ENCODE measurements at places on chromosomes 1 and 21. TPM values are rescaled to one million over a fixed set of nuclear protein-coding genes. Genes with fewer than 3 reads are reported as not detected.

Gene HCRTR1
- total RNA-seq = not detected

- DNase-seq = no peak
Measured at GRCh38 chr1:117611121-117611601, 5.3 kb downstream of the TENT5C start.

Gene SYPL2
- 28.9 TPM for total RNA-seq

DNA sequence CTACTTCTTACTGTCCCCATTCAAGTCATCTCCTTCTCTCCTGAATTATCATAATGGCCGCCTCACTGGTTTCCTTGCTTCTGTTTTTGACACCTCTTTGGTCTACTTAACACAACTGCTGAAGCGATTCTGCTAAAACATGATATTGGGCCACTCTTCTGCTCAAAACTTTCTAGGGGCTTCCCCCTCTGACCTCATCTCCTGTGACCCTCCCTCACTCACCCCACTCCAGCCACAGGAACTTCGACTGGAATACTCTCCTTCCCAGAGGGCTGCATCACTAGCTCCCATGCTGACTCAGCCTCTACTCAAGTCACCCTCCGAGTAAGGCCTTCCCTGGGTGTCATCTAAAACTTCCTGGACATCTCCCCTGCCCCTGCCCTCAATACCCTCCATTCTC, 35.7 kb downstream of the NRIP1 start:
- no peak for DNase-seq

Gene KIF17
- 1.5 TPM for total RNA-seq

DNA sequence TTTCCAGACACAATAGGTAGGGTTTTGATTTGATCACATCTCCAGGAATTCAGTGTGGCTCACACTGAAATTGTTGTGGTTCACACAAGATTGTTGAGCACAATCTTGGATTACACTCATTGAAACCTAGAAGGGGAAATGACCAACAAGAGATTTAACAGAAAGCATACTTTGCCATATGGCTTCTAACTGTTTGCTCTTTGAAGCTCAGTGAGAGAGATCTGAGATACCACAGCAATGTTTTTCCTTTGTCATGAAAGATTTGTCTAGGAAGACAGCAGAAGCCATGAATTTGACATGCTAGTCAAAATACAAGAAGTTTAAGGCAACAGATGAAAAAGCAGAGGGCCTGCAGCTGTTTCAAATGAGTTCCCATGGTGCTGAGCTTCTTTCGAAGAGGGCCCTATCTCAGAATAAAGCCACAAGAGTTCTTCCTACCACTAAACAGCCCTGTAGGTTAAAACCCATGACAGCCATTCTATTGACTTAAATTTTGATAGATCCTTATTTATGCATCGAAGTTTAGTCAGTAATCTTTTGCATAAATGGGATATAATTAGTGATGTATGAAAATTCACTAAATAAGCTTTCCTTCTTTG, 650.4 kb downstream of the LTN1 start:
- DNase-seq = no peak

Gene ADGRB2
- 7.7 TPM for total RNA-seq

Gene NCAM2
- 2.8 TPM for total RNA-seq

- no peak for DNase-seq
Measured at GRCh38 chr1:175947771-175948170, 204.4 kb upstream of the TNR start.

GRCh38 chr1:116886291-116886878, 23.3 kb upstream of the PTGFRN start:
- no peak for DNase-seq

- no peak for DNase-seq
Measured at GRCh38 chr1:45395051-45395450, 54.8 kb upstream of the MUTYH start.

Gene FAM151A
- total RNA-seq = 0.22 TPM

GRCh38 chr1:7705048-7705907, 65.8 kb upstream of the VAMP3 start:
- DNase-seq = peak; percentile 72

Gene TOR1AIP2
- 45.5 TPM for total RNA-seq

- no peak for DNase-seq
Measured at GRCh38 chr1:203268901-203269653, 36.2 kb upstream of the BTG2 start.

DNA sequence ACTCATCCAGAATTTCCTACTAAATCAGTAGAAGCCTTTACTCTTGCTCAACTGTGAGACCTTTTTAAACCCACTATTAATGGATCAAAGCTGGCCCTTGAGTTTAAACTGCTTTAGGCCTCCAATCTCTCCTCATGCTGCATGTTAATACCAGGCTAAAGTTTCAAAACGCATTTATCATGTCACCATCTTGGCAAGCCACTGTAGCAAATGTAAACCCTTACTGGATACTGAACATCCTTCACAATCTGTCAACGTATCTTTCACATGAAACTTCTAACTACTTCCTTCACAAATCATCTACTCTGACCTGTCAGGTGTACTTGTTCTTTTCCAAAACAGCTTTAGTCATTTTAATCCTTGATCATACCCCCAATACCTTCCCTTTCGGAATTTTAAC, 3.0 kb downstream of the PAXBP1 start:
- DNase-seq = no peak

DNA sequence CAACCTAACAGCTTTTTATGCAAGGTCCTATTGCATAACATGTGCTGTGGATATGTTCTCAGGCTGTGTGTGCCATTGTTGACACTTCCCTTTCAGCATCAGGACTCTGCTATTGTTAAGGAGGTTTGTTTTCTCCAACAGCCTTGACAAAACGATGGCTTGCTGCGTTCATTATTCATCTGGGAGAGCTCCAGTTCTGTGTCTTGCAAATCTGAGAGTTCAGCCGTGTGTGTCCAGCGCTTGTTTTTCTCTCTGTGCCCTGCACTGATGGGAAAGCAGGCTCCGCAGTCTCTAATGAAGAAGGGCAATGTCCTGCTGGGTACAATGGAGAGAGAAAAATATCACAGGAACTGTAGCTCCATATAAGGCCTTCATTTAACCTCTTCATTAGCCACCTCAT, 63.7 kb downstream of the CLDN17 start:
- DNase-seq = no peak

Gene PLA2G5
- 36.4 TPM for total RNA-seq

Gene MIS18A
- total RNA-seq = 2.6 TPM

Gene PGLYRP4
- not detected for total RNA-seq

GRCh38 chr1:46719689-46720088, 775 bp upstream of the EFCAB14 start:
- DNase-seq = no peak

DNA sequence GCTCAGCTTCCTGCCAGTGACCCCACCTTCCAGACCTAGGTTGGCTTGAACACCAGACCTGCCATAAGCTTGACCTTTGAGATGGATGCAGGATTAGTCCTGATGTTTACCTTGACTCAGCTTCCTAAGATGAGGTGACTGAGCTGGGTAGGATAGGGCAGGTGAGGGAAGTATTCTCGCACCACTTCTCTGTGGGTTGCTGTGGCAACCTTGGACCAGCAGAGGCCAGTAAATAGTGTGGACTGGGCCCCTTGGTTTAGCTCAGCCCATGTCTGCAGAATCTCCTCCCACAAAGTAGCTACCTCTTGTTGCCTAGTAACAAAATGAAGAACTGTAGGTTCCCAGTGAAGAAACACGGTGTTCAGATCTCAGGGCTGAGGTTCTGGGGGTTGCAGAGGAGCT, 8.4 kb downstream of the RPS6KA1 start:
- DNase-seq = no peak

DNA sequence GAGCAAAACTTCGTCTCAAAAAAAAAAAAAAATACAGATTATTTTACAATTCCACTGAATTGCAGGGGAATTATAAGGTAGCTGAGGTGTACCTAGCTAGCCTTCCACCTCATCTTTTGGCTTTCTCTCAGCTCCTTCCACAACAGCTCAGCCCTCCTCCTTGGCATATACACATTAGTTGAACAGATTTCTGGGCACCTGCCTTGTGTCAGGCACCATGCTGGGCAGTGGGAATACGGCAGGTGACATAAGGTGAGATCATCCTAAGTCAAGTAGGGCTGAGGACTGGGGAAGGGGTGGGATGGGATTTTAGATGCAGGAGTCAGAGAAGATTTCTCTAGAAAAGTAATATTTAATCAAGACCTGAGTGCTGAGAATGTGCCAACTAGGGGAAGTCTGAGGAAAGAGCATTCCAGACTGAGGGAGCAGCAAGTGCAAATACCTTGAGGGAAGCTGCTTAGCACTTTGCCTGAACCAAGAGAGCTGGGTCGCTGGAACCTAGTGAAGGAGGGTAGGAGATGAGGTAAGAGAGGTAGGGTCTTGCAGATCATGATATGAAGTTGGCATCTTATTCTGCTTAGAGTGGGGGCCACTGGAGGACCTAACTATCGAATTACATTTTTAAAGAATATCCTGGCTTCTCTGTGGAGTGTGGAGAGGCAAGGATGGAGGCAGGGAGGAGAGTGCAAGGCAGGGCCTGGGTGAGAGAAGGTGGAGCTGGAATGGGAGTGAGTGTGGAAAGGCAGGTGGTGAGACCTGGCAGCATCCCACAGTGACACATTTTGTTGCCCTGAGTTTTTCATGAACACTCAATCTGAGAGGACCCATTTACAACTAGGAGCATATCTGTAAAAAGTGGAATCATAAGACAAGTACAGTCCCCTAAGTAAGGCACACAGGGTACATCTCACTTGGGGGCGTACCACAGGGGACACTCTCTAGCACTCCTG, 28.2 kb downstream of the LAMC2 start:
- no peak for DNase-seq

DNA sequence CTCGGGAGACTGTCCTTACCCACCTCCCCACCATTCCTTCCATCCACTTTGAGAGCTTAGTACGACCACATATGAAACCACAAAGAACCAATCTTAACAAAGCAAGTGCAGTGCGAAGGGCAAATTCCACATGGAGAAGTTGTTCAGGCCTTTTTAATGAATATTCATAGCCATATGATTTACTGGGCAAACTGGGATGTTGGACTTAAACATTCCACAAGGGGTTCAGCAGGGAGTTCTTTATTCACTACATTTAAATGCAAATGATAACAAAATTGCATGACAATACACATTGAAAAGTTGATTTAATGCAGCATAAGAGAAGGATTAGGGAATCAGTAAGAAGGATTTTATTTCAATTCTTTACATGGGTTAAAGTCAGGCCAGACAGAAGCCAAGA, 14.7 kb downstream of the NMNAT2 start:
- DNase-seq = no peak

GRCh38 chr1:11068600-11069473, 9.0 kb upstream of the SRM start:
- DNase-seq = no peak

- DNase-seq = no peak
Measured at GRCh38 chr1:36125129-36125991, at the start of gene COL8A2. TSS of gene COL8A2 (minus strand) at chr1:36125222. CDS start at chr1:36100242, 24,980 bp downstream.

- DNase-seq = no peak
Measured at GRCh38 chr1:206082831-206083695, 30.1 kb downstream of the RHEX start.

Gene ROR1
- total RNA-seq = 34.8 TPM

DNA sequence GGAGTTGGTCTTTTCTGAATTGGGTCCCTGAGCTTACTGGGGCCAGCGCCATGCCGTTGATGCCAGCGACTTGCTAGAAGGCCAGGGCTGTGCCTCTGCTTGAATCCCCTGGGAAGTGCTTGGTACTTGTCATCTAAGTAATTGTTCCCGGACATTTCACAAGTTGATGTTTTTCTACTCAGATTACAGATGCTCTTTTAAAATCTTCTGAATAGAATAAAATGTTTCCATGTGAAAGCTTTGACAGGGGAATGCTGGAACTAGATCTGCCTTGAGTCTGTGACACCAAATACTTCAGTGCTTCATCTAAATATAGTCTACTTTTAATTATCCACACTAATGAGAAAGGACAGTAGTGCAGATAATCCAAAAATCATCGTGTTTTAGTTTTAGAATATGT, 38.3 kb downstream of the PTGFRN start:
- no peak for DNase-seq

Gene ETV3L
- total RNA-seq = not detected

Gene CHIA
- total RNA-seq = not detected

DNA sequence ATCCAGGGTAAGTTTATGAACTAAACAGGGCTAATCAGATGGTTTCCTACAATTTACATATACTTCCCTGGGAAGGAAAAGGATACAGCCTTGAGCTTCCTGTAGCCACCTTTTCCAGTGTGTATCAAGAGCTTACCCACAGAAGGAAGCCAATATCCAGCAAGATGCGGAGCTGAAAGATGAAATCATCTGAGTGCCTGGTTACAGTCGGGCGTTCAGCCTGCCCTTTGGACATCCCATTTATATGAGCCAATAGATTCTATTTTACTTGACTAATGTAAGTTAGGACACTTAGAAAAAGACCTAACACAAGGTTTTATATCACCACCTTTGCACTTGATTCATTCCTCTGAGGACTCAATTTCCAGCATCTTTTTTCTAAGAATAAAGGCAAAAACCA, 108.2 kb downstream of the UCHL5 start:
- no peak for DNase-seq

GRCh38 chr1:1527092-1527816, 13.2 kb downstream of the TMEM240 start:
- no peak for DNase-seq

Gene SAMD13
- 0.78 TPM for total RNA-seq

DNA sequence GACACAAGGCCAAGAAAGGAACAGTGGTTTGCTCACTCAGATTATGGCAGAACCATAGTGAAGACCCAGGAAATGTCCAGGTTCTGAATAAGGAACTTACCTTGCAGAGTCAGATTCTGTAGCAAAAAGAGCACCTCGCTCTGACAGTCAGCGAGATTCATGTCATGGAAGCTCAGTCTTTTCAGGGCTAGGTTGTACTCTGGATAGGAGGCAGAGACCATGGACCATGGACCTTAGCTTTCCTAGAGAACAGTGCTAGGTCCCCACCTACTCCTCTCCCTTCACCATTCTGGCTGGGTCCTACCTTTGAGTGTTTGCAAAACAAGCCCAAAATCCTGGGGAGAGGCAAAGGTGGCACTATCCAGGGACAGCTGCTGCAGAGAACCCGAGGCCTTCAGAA, 23.3 kb downstream of the LRRC41 start:
- no peak for DNase-seq

GRCh38 chr1:29785554-29785953, 549.2 kb downstream of the PTPRU start:
- DNase-seq = no peak

Gene SIM2
- 0.16 TPM for total RNA-seq

Gene TPTE
- not detected for total RNA-seq

Gene KMO
- total RNA-seq = 0.13 TPM

GRCh38 chr1:168291222-168291837, 10.7 kb downstream of the TBX19 start:
- DNase-seq = no peak

GRCh38 chr1:223486366-223486765, 93.2 kb downstream of the CCDC185 start:
- DNase-seq = peak; percentile 9

All from cardiac septum (tissue), 1 donor.